CD4-positive, alpha-beta T cell (primary cell): ENCODE measurements at places on chromosomes 6 and 20. TPM values are rescaled to one million over a fixed set of nuclear protein-coding genes. Genes with fewer than 3 reads are reported as not detected.

Gene FYN
- 419 TPM for total RNA-seq

DNA sequence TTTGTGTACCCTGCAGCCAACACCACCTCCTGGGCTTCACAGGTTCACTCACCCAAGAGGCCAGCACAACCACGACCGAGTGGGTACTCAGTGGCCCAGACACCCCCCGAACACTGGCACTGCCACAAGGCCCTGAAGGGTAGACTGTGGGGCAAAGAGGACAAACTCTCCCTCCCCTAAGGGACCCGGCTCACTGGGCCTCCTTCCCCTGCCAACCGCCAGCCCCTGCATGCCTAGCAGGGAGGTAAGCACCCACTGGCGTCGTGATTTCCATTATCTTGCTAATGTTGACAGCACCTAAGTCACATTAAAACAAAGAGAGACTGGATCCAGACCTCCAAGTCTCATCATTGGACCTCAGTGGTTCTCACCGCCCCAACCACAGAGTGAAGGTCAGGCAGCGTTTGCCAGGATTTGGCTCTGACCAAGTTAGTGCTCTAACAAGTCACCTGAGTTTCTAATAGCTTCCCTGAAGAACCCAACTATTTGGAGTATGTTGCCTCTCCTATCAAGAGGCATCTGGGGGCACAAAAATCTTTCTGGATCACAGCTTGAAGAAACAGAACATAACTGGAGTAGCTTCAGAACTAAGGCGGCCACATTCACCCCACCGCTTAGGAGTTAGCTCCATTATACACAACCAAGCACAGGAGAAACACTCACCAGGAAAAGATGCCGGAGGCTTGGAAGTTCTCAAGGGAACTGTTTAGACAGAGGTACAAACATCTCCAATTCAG lies 14.0 kb upstream of the APMAP start:
- DNase-seq: no peak

Gene DEFB128
- total RNA-seq: not detected

Gene OR2B6
- total RNA-seq: not detected

DNA sequence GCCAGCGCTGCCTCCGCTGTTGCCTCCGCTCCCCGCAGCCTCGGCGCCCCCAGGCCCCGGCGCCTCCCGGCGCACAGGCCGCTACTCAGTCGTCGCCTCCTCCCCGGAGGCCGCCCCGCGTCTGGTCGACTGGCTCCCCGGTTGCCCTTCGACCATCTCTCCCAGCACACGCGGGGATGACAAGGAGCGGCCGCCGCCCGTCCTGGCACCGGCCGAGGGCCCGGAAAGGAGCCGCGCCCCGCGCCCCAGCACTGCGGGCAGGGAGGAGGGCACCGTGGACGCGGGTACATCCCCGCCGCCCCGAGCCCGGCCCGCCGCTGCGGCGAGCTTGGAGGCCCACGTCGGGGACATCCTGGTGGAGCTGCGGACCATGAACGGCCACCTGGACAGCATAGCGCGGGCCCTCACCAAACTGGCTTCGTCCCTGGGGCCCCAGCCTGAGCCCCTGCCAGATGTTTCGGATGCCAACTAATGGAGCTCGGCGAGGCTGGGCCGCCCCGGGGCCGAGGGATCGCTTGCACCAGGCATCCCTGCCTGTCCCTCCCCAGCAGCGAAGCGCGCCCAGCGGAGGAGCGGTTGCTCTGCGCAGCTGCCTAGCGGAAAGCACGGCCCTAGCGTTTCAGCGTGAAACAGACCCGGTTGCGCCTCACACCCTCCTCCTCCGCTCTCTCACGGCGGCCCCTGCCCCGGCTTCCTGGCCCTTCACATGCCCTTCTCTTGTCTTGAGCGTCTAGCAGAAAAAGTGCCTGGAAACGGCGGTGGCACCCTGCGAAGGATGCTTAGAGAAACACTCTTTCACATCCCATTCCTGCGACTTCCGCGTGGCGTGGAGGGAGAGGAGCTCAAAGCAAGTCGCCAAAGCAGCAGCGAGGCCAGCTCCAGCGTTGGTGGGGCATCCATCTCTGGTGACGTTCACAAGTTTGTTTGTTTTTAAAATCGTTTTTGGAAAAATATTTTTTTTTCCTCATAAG lies 285.8 kb upstream of the SUPT3H start:
- DNase-seq: peak; percentile 35

Gene EYS
- not detected for total RNA-seq

GRCh38 chr6:34912715-34913464 lies 23.8 kb downstream of the ANKS1A start:
- DNase-seq: peak; percentile 69

GRCh38 chr6:53441035-53441493 lies 92.3 kb upstream of the ELOVL5 start:
- no peak for DNase-seq

Gene FAM184A
- 3.3 TPM for total RNA-seq

DNA sequence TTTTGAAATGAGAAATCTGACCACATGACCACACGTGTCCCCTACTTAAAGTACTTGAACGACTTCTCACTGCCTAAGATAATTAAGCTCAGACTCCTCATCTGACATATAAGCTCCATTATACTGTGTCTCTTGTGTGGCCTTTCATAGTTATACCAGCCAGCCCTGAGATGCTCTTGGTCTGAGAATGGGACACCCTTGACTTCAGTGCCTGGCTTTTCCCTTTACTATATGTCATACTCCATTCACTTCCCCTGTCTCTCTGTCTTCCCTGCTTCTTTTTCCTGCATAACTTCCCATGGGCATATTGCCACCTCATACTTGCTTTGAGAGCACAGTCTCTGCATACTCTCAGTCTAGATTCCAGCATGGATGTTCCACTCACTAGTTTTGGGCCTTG lies 53.4 kb upstream of the TINAG start:
- no peak for DNase-seq

Gene ISM1
- 1.1 TPM for total RNA-seq

GRCh38 chr6:105120570-105120969 lies 59.2 kb downstream of the POPDC3 start:
- DNase-seq: no peak

Gene LY6G6D
- total RNA-seq: not detected

DNA sequence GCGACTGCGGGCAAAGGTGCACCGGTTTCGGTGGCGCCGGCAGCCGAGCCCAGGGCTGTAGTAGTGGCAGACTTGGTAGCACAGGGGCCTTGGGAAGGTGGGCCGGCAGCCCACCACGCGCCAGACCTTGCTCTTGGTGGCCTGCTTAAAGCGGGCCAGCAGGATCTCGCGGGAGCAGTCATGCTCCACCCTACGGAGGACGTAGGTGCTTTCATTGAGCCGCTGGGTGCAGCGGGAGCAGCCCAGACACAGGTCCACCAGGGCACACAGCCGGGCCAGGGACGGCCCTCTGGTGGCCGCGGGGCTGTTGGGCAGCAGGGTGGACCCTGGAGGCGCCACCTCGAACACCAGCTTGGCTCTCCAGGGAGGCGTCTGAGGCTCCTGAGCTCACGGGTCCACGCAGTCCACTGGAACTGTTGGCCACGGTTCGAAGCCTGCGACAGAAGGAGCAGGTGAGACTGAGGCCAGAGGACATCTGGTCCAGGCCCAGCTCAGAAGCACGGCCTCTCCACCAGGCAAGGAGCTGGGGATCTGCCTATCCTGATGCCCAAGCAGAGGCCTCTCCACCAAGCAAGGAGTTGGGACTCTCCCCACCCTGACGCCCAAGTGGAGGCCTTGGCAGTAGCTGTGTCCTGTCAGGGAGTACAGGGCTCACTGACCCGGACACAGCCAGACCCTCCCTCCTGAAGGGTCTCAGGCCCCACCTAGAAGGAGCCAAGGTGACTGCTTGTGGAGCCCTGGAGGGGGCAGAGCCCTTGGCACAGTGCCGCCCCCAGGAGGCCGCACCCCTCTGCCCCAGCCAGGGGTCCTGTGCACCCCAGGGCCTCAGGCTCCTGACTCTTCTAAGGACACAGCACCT lies 1.0 kb downstream of the HELZ2 start:
- no peak for DNase-seq

Gene PI16
- 7.8 TPM for total RNA-seq

DNA sequence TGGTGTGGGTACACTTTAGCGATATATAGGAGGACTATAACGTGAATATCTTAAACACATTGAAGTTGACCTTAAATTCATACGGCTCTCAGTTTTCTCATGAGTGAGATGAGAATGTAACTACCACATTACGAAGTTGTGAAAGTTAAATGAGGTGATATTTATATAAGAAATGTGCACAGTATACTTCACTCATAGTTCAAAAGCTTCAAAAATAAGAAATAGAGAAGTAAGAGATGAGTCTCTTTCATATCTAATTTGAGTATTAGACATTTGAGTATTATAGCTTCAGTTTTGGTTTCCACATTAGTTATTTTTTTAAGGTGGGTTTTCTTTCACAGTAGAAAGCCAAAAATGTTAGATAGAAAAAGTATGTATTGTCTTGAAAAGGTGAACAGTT lies 183.3 kb downstream of the NKAIN2 start:
- DNase-seq: no peak

Gene PLG
- not detected for total RNA-seq

DNA sequence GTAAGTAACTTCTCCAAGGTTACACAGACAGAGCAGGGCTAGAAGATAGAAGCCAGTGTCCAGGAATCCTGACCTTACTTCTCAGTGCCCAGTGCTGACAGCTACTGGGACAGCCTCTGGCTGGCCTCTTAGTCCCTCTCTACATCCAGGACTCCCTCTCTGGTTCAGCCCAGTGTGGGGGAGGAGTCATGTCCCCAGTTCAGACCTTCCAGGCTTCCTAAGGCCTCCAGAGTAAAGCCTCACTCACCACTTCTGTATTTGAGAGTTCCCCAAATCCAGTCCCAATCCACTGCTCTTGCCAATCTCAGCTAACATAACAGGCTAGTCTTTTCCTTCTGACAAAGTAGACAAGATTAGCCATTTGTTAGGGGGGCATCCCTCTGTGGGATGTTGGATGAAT lies 36.9 kb upstream of the EPB41L1 start:
- DNase-seq: no peak

Gene BRD2
- 340 TPM for total RNA-seq

DNA sequence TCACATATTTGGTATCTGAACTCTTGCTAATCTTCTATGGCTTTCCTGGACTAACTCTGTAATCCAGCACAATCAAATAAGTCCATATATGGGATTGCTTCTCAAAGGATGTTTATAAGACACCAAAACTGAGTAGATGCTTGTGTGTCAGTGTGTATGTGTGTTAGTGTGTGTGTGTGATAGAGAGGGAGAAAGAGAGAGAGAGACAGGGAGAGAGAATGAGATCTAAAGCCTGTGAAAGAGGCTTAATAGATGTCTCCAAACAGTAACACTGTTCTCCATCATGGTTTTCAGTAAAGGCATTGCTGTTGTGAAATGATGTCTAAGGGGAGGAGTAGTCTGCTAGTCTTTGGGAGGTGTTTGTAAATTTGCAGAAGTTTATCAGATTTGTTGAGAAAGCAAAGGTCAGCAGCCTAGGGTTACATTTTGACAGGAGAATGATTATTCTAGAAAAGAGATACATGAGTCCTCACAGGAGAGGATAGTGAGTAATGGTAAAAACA lies 73.9 kb upstream of the MLIP start:
- no peak for DNase-seq

DNA sequence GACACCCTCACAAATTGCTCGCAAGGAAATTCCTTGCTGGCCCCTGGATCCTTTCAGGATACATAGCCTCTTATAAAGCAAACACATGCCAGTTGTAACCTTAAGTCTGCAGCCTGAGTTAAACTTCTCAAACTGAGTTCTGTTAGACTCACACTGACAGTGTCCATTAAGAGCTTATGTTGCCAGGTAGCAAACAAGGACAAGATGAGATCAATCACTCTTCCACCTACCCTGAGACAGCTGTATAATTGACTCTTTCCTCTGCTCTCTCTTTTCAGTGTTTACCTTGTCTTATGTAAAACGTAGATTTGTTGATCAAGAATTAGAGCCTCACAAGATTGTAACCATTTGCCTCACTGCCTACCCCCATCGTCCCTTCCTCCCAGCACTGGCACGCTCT lies 359.8 kb downstream of the EPM2A start:
- DNase-seq: no peak

GRCh38 chr20:44067650-44068081 lies 119.3 kb downstream of the JPH2 start:
- no peak for DNase-seq

DNA sequence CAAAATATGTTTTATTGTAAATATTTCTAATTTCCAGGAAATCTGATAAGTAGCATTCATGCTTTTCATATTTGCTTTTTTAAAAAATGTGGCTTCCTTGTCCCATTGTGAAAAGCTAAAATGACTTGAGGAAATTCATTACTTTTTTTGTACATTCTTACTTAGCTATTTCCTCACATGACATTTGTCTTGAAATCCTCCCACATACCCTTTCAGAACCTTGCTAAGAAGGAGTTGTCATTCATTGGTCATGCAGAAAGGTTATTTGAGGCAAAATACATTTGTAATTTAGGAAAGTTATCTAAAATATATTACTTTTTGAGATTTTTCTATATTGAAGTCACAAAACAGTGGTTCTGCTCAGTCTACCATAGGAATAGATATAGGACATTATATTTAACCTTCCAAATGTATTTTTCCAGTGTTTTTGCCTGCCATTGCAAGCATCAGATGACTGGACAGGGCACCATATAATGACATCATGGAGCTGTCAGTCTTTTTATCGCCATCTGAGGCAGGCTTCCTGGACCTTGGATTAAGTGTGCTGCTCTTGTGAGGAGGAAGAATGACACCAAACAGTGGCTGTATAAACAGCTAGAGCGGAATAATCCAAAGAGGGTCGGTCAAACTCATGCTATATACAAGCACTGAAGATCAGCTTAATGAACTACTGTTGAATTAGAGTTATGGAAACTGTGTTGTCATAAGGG lies 109.4 kb upstream of the HCRTR2 start:
- no peak for DNase-seq

Gene SYNDIG1
- total RNA-seq: not detected

DNA sequence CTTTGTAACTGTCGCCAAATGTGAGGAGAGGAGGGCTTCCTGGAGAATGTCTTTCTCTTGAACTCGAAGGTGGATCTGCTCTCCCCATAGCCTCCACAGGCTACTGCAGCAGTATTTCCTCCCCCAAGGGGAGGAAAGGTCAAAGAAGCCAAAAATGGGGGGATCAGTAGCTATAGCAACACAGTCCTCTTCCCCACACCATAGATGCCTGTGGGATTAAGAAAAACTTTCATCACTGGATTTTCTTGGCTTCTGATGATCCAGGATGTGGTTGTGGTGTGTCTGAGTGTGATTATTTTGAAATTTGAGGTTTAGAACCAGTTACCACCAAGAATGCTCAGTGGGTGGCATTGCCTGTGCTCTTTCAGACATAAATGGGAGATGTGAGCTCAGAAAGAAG lies 140.1 kb upstream of the SPACA1 start:
- no peak for DNase-seq

DNA sequence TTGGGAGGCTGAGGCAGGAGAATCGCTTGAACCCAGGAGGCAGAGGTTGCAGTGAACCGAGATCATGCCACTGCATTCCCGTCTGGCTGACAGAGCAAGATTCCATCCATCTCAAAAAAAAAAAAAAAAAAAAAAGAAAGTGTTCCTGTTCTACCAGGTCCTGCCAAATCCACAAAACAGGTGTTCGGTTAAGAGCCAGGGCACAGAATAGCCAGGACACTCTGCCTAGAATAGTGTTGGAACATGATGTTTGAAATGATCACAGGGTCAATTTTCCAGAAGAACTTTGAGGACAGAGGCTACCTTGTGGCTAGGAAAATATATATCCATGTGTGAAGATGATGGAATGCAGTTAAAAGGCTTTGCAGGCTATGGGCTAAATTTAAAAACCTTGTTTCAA lies 63.6 kb upstream of the TRAF3IP2 start:
- DNase-seq: no peak

GRCh38 chr6:167696296-167696695 lies 130.4 kb upstream of the AFDN start:
- DNase-seq: no peak

Gene PROCR
- total RNA-seq: 0.61 TPM
